Endothelial cell (in vitro differentiated cells): ENCODE measurements at places on chromosomes 7 and 10. TPM values are rescaled to one million over a fixed set of nuclear protein-coding genes. Genes with fewer than 3 reads are reported as not detected.
A peak's percentile ranks its signal among the peaks of the same experiment; 100 is the strongest.

The TSPAN12 gene
- total RNA-seq = 20.3 TPM

- H3K36me3 ChIP-seq = peaks cover 4% of the 10 kb centered on the region
- DNase-seq = no peak
- H3K27ac ChIP-seq = no peak overlapping the region
- peaks cover 23% of the 10 kb centered on the region for H3K4me1 ChIP-seq
- no peak overlapping the region for H3K4me3 ChIP-seq
These were observed 27.6 kb downstream of the MKI67 start for GRCh38 chr10:128098631-128099030.

The SKIDA1 gene
- total RNA-seq = 5.9 TPM

DNA sequence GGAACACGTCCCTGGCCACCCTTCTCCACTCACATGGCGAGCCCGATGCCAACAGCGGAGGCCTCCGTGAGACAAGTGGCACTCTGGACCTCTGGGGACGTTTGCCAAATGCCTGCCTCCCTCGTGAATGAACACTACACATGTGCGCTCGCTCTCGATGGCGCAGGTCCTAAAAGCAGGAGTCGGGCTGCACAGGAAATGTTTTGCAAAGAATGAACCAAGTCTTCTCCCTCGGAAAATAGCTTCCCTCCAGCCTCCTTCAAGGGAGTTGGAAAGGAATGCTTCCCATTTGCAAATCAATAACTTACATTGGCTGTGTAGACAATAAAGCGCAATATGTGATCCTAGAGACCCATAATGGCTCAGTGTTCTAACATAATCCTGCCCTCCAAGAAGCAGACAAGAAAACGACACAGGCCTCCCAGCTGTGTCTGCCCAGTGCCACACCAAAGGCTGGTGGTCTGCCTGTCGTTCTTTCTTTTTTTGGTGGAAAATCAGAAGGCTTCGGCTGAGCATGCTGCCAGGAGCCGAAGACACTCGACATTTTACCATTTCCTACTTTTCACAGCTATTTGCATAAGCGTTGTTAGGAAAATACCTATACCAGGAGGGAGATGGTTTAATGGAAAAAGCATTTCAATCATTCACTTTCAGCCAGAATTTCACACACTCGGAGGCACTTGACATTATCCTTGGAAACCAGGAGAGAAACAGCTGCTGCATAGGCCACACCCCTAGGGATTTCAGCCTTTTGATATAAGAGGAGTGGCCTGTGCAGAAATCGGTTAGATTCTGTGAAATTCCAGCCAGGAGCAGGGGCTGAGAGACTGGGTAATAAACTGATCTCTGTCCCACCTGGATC is 38.4 kb downstream of the ATXN7L1 start:
- H3K36me3 ChIP-seq = peaks cover 3% of the 10 kb centered on the region
- H3K27me3 ChIP-seq = peaks cover 2% of the 10 kb centered on the region
- no peak for DNase-seq
- peak overlapping the region; percentile 63 for H3K4me3 ChIP-seq
- H3K27ac ChIP-seq = no peak overlapping the region

- H3K4me1 ChIP-seq = no peaks in the 10 kb centered on the region
- DNase-seq = no peak
- no peak overlapping the region for H3K27ac ChIP-seq
- no peaks in the 10 kb centered on the region for H3K36me3 ChIP-seq
These were observed 142.8 kb downstream of the BTAF1 start for GRCh38 chr10:92066386-92066785.

- H3K36me3 ChIP-seq = peaks cover under 1% of the 10 kb centered on the region
- H3K27me3 ChIP-seq = peaks cover 10% of the 10 kb centered on the region
- H3K4me3 ChIP-seq = no peak overlapping the region
- peaks cover 10% of the 10 kb centered on the region for H3K4me1 ChIP-seq
These were observed 13.7 kb upstream of the NODAL start for GRCh38 chr10:70455213-70455630.

DNA sequence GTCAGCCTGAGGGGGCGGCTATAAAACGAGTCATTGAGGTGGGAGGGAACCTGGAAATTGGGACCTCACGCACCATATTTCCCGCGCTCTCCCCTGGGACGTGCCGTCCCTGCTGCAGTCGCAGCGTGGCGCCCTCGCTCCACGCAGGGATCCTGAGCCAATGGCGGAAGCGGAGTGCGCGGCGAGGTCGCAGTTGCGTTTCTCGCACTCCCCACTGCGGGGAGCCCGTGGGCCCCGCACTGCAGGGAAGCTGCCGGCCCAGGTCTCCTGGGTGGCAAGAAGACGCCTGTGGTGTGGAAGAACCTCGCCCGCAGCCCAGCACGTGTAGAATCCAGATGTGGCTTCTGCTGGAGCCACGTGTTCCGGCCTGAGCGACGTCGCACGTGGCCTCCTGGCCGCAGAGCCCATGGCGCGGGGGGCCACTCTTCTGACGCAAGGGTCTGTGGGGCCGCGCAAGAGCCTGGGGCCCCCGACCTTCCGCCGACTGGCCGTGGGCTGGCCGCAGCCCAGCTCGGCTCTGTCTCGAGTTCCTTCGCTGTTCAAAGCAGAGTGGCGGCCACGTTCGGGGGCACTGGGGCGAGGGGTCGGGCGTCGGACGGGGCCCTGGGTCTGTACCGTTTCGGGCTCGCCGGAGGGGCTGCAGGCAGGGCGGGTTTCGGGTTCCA is 26.4 kb downstream of the HIF1AN start:
- peaks cover 4% of the 10 kb centered on the region for H3K36me3 ChIP-seq
- H3K4me3 ChIP-seq = no peak overlapping the region
- DNase-seq = peak; percentile 88
- H3K27me3 ChIP-seq = peaks cover 19% of the 10 kb centered on the region

DNA sequence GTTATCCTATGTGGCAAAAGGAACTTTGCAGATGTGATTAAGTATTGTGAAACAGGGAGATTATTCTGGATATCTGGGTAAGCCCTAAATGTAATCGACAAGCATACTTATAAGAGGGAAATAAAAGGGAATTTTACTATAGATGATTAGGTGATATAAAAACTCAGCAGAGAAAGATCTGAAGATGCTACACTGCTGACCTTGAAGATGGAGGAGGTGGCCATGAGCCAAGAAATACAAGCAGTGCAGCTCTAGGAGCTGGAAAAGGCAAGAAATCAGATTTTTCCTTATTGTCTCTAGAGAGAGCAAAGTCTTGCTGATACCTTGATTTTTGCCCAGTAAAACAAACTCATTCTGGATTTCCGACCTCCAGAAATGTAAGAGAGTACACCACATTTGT is 67.7 kb downstream of the BRAF start:
- no peak overlapping the region for H3K4me3 ChIP-seq
- no peak for DNase-seq
- no peaks in the 10 kb centered on the region for H3K36me3 ChIP-seq
- H3K27me3 ChIP-seq = peaks cover 4% of the 10 kb centered on the region

DNA sequence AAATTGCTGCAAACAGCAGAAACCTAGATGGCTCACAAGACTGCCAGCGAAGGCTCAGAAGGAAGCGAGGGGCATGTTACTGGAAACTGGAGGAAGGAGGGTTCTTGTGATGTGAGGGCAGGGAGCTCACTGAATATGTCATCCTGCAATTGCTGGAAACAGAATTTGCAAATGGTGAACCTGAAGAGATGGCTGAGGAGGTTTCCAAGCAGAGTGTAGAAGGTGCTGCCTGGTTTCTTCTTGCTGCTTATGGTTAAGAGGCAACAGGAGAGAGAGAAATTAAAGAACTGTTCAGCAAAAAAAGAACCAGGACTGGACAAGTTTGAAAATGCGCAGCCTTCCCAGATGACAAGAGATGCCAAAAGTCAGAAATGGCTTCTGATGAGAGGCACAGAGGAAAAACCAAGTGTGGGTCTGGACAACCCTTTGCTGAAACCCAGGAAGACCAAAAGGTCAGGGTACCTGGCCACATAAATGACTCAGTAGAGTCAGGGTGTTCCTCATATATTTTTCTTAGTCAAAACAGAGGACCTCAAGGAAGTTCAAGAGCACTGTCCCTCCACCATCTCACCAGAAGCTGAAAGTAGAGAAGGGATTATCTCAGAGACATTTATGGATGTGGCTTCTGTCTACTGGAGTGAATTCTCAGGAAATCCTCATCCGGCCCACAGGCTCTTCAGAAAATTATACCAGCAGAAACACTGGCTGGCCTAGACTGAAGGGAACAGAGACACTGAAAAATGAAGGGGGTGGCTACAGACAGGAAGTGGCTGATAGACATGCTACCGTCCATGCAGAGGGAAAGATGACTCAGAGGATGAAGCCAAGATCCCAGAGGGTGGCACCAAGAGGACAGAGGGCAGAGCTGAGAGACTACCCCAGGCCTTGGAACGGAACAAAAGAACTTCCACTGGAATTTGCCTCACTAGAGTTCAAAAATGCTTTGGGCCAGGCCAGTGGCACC is 10.1 kb downstream of the PAPOLB start:
- H3K27ac ChIP-seq = no peak overlapping the region
- no peak for DNase-seq
- peaks cover 3% of the 10 kb centered on the region for H3K27me3 ChIP-seq
- no peaks in the 10 kb centered on the region for H3K4me1 ChIP-seq

DNA sequence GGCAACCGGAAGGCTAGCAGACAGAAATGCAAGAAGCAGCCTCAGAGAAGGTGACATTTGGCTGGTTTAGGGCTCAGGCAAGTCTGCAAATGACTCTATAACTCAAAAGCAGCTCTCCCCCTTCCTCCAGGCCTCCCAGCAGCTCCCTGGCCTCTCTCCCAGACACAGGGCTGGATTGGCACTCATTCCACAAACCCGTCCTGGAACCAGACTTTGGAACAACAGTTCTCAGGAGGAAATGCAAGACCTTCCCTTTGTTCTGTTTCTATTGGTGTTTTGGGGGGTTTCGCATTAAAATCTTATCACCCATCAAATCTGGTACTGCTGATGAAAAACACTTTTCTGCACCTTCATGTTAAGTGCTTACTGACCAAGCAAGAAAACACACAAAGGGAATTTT is 40.3 kb upstream of the EFCAB10 start:
- DNase-seq = no peak
- H3K27ac ChIP-seq = no peak overlapping the region
- H3K4me1 ChIP-seq = peaks cover 8% of the 10 kb centered on the region
- no peak overlapping the region for H3K4me3 ChIP-seq
- H3K36me3 ChIP-seq = peaks cover 25% of the 10 kb centered on the region

The CYP2C19 gene
- not detected for total RNA-seq

The GOLGA7B gene
- total RNA-seq = 2.5 TPM

DNA sequence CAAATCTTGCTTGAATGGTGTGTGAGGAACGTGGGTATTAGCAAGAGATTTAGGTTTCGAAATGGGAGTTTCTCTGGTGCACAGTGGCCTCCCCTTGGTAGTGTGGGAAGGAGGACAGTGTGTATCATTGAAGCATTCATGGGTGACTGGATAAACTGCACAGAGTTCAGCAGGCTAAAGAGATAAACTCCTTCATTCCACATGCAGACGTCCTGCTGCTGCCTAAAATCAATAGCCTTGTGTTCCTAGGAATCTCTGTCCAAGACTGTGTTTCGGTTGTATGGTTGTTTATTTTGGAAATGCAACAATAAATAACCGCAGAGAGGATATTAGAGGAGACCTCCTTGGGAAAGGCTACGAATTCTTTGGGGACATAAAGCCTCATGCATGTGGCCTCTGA is 100.9 kb upstream of the FAM171A1 start:
- H3K27ac ChIP-seq = no peak overlapping the region
- DNase-seq = no peak
- H3K4me1 ChIP-seq = peaks cover 19% of the 10 kb centered on the region
- peaks cover 2% of the 10 kb centered on the region for H3K27me3 ChIP-seq
- no peak overlapping the region for H3K4me3 ChIP-seq

- no peak overlapping the region for H3K4me3 ChIP-seq
- DNase-seq = no peak
- H3K36me3 ChIP-seq = no peaks in the 10 kb centered on the region
- H3K27me3 ChIP-seq = no peaks in the 10 kb centered on the region
- H3K4me1 ChIP-seq = peaks cover 11% of the 10 kb centered on the region
- no peak overlapping the region for H3K27ac ChIP-seq
These were observed 43.9 kb upstream of the SRGN start for GRCh38 chr10:69043931-69044531.

- H3K27me3 ChIP-seq = peaks cover 39% of the 10 kb centered on the region
- H3K4me1 ChIP-seq = peaks cover 14% of the 10 kb centered on the region
- no peak overlapping the region for H3K4me3 ChIP-seq
- peaks cover 4% of the 10 kb centered on the region for H3K36me3 ChIP-seq
- no peak overlapping the region for H3K27ac ChIP-seq
These were observed 5.3 kb downstream of the PTF1A start for GRCh38 chr10:23197416-23197861.

- peaks cover 40% of the 10 kb centered on the region for H3K36me3 ChIP-seq
- DNase-seq = peak; percentile 65
- H3K4me3 ChIP-seq = peak overlapping the region; percentile 37
These were observed 73.3 kb downstream of the PRPF18 start for GRCh38 chr10:13659887-13660550.

DNA sequence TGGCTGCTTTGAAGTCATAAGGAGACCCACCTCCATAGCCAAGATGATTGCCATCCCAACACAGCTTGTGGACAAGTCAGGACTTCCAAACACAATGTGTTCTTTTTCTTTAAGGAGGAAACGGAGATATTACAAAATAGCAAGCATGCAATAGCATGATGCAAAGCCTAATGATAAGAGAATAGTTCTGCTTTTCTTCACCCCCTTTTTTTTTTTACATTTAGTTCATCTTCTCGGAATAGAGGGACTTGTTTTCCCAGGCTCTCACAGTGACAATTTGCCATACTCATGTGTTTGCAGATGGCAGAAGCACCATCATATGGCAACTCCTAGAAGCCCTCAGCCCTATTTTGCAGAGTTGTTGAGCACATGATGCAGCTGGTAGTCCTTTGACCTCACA is 119.8 kb downstream of the ITGB8 start:
- no peak overlapping the region for H3K4me3 ChIP-seq
- no peaks in the 10 kb centered on the region for H3K4me1 ChIP-seq
- no peak overlapping the region for H3K27ac ChIP-seq
- H3K36me3 ChIP-seq = no peaks in the 10 kb centered on the region
- H3K27me3 ChIP-seq = no peaks in the 10 kb centered on the region
- DNase-seq = no peak

DNA sequence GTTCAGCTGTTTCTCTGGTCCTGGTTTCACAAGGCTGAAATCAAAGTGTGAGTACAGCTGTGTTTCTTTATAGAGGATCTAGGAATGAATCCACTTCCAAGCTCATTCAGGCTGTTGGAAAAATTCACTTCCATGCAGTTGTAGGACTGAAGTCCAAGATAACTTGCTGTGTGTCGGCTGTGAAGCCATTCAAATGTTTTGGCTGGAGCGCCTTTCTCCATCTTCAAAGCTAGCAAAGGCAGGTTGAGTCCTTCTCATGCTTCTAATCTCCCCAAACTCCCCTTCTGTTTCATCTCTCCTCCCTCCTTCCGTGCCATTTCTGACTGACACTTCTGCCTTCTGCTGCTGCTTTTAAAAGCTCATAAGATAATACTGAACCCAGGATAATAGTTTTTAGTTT is 1195.4 kb upstream of the LRRN3 start:
- no peaks in the 10 kb centered on the region for H3K27me3 ChIP-seq
- H3K36me3 ChIP-seq = no peaks in the 10 kb centered on the region
- no peak overlapping the region for H3K4me3 ChIP-seq

DNA sequence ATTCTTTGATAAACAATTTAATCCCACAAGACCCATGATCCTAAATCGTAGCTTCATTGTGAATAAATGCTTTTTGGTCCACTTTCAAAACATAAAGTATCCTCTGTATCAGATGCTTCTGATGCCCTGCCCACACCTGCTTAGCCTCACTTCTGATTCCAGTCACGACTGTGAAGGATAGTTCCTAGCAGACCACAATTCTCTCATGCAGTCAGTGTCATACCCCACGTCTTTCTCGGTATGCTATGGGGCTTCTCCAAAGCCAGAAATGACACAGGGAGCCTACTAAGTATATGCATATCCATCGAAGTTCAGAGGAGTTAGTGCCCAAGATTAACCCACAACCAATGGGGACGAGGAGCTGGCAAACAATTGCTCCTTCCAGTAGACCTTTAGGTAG is 27.6 kb upstream of the CTNNA3 start:
- H3K27me3 ChIP-seq = peaks cover 1% of the 10 kb centered on the region
- H3K27ac ChIP-seq = no peak overlapping the region
- DNase-seq = no peak
- no peak overlapping the region for H3K4me3 ChIP-seq
- H3K4me1 ChIP-seq = no peaks in the 10 kb centered on the region
- H3K36me3 ChIP-seq = no peaks in the 10 kb centered on the region
